Activated CD4-positive, alpha-beta T cell treated with anti-CD3 and anti-CD28 coated beads, Interleukin-2, amount 50 U/mL, for 24 hours (primary cell): ENCODE measurements at places on chromosomes 11 and 22.

GRCh38 chr22:41682033-41682807, 6.4 kb downstream of the SNU13 start:
- peak; percentile 74 for DNase-seq

GRCh38 chr11:13064593-13064992, 55.5 kb downstream of the RASSF10 start:
- no peak for DNase-seq

DNA sequence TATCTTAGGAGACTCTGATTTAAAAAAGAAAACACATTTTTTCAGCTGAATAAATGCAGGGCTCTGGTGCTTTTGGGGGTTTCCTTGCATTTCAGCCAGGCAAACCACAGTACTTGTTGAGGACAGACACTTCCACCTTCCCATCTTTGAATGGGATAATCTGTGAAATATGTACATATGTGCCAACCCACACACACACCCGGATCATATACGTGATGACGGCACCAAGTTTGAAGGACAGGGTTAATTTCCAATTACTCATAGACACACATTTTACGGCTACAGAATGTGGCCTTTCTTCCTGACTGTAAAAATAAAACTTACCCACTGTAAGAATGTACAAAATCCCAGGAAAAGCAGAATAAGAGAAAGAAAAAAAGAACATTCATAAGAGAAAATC, 104.4 kb downstream of the MPPED2 start:
- DNase-seq: no peak

- no peak for DNase-seq
These were observed 44.4 kb downstream of the FAT3 start for GRCh38 chr11:92269021-92269420.

DNA sequence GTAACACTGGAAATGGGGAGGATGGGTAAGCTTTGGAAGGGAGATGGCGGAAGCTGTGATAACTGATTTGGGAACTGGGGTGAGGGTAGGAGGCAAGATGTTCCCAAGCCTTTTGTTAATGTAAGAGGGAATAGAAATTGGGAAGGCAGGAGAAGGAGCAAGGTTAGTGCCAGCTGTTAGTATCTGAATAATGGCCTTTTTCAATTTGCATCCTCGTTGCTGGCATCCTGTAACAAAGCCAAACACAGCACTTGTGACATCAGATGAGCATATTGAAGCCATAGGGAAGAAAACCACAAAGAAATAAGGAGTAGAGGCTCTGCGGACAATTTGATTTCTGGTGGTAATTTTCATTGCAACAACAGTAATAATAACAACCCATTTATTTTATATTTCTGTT, 70.9 kb upstream of the CLMP start:
- DNase-seq: no peak

- no peak for DNase-seq
These were observed 19.8 kb downstream of the MMP27 start for GRCh38 chr11:102685754-102686153.

DNA sequence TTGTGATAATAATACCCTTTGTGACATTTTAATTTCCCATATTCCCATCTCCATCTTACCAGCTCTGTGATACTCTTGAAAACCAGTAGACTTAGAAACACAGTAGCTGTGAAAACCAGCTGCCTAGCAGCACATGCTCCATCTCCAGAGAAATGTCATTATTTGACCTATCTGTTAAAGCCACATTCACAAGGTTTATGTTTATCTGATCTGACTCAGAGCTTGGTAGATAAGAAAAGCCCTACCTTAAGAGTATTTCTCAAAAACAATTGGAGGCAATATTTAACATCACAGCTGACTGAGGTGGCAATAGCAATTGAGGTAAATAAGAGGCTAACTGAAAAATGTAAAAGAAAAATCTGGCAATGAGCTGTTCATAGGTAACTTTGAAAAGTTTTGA, 8.1 kb upstream of the ANO3 start:
- no peak for DNase-seq

DNA sequence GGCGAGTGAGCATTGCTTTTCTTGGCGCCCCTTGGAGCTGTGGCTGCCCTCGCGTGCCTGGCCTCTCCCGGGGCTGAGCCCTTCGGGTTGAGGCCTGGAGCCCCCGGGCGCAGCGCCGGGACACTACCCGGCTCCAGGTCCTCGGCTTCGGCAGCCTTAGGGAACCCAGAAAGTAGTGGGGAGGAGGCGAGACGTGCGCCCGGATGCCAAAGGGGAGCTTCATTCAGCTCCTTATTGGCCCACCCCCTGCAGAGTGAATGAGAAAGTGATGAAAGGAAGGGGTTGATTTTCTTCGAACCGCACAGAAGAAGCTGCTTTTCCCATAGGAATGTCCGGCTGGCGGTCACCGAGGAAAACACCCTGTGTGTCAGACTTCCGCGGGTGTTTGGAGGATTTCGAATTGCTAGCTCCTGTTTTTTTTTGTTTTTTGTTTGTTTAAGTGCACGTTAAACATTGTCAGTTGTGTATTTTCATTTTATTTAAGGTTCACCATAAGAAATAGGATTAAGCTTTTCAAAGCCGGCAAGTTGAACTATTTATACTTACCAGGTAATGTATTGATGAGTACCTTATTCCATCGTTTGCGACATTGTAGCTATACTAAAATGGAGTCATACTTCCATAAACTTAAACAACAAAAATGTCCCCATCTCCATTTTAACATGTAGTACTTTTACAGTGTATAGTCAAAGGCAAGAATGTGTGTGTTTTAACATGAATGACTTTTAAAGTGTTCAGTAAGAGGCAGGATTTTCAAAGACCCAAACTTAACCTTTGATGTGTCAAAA, 841 bp upstream of the EIF4G2 start:
- no peak for DNase-seq

DNA sequence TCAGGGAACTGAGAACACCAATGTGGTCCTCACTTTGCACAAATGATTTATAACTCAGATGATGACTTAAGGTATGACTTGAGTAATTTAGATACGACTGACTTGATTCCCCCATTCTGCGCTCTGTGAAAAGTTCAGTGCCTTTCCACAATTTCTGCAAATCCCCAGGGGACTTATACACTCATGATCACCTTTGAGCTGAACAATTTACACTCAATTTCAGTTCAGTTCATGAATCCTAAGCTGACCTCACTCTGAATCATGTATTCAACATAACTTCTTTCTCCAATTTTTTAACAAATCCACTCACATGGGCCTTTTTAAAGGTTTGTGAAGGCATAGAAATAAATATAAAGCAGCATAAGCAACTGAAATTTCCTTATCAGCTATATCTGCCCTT, 274.2 kb downstream of the FAM76B start:
- no peak for DNase-seq

- no peak for DNase-seq
These were observed 27.7 kb downstream of the MPPED1 start for GRCh38 chr22:43439368-43440103.

DNA sequence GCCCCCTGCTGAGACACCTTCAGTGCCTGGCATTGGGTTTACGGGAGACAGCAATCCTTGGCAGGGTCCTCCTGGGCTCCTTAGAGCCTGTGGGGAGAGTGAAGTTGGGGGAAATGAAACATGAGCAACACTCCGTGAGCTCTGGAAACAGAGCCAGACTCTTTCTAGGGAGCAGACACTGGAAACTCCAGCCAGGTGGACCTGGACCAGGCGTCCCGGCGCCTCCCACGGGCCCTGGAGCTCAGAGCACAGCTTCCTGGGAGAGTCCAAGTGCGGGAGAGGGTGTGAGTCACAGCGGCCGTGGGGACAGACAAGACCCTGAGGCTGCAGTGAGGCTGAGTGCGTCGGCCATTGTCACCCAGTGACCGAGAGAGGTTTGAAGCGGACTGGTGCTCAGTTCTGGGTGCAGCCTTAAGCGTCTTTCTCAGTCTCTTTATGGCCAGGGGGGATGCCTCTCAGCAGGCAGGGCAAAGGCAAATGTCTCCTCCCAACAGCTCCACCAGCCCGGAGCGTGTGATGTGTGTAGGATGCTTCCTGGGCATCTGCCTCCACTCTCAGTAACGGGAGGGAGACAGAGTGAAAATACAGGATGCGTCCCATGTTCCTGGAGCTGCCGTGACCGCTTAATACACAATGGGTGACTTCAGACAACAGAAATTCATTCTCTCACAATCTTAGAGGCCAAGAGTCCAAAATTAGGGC, 399.2 kb downstream of the SHANK2 start:
- DNase-seq: no peak

DNA sequence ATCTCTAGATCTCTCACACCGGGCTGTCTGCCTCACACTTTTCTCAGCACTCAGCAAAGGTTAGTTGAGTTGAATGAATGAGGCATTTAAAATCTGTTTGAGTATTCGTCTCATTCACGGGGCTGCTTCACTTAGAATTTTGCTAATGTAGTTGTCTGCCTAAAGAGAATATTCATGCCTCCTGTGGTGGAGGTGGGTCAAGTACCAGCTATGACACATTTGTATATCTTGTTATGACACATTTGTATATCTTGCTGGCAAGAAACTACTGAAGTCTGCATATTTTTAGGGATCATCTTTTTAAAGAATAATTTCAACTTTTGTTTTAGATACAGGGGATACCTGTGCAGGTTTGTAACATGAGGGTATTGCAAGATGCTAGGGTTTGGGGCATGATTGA, 43.1 kb downstream of the LDLRAD3 start:
- DNase-seq: no peak

DNA sequence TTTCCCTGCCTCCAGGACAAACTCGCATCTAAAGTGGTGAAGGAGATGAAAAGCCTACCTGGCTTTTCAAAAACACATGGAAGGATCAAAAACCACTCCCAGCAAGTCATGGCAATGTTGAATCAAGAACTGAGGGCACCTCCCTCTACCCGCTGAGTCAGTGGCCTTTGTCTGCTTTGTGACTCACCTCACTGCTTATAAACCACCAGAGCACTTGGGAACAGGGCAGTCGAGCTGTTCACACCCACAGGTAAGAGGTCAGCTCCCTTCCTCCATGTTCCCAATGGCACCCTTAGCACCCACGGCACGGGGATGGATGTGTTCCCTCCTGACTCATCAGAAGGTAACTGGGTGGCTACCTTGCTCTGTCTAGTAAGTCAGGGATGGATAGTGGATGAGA, 21.7 kb downstream of the TENM4 start:
- DNase-seq: no peak

DNA sequence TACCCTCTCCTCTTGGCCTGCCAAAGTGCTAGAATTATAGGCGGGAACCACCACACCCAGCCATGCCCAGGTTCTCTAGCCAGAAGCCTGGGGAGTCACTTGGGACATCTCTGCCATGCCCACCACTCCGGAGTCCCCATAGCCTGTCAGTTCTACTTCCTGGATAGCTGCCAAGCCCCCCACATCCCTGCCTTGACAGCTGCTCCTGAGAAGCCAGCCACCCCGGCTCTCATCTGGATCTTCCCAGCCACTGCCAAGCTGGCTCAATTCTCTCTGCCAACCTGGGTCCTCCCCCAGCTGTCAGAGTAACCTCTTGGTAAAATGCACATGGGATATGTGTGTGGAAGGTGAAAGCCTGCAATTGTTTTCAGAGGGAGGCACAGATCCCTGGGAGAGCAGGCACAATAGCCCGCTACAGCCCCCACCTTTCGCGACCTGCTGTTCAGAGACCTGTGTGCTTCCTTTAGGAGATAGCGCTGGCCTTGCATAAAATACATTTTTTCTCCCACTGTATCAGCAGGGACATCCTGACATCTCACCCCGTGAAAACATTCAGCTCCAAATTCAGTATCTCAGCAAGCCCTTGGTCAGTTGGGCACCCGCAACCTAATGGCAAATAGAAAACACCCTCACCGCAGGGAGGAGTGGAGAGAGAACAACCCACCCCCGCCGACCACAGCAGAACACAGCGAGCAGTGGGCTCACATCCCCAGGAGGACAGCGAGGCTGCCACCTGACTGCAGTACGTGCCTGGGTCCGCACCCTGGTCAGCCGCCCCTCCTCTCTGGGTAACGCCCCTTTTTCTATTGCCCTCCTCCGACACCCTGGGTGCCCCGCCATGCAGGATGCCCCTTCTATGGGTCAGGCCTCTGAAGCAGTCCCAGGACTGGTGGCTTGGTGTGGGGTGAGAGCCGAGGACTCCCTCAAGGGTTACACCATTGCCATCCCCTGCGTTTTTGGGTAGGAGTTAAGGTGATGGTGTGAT, 1342.2 kb downstream of the BRD1 start:
- no peak for DNase-seq

DNA sequence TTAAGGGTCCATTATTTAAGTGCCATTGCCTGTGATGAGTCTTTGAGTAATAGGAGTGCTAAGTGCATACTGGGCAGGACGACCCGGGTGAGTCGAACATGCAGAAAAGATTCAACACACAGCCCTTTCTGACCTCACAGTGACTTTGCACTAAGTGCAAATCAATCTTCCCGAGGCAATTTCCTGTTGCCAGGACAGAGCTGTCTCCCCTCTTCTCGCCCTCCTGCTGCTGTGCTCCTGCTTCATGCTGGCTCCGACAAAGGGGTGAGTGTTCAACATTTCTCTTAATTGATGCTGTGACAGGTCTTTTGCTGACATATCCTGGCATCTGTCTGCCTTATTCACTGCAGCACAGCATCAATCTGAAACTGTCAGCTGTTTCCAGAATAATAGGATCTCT, 42.0 kb downstream of the MCHR1 start:
- DNase-seq: no peak

DNA sequence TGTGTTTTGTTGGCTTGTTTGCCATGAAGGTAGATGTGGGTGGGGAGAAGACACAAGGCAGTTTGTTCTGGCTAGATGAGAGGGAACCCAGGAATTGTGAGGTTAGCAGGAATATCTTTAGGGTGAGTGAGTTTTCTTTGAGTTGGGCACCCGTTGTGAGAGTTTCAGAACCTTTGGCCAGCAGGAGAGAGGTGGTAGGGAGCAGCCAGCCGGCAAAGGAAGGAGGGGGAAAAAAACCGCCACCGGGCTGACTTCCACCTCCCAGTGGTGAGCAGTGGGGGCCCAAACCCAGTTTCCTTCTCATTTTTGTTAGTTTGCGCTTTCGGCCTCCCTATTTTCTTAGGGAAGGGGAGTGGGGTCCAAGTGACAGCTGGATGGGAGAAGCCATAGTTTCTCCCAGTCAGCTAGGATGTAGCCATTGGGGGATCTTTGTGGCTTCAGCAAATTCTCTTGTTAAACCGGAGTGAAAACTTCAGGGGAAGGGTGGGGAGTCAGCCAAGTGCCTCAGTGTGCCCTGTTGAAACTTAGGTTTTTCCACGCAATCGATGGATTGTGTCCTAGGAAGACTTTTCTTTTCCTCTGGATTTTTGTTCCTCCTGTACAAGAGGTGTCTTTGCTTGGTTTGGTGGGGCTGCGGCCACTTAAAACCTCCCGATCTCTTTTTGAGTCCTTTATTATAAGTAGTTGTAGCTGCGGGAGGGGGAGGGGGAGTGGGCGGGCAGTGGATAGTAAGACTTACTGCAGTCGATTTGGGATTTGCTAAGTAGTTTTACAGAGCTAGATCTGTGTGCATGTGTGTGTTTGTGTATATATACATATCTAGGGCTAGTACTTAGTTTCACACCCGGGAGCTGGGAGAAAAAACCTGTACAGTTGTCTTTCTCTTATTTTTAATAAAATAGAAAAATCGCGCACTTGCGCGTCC, 1.1 kb upstream of the GCAT start:
- DNase-seq: no peak

- DNase-seq: no peak
These were observed 324.3 kb downstream of the DYNC2H1 start for GRCh38 chr11:103433386-103434072.
